ENCODE measurements at places on chromosomes 16 and 17. TPM values are rescaled to one million over a fixed set of nuclear protein-coding genes. Genes with fewer than 3 reads are reported as not detected.
A peak's percentile ranks its signal among the peaks of the same experiment; 100 is the strongest.

The ASB16 gene
- polyA plus RNA-seq = 0.92 TPM

The KRT17 gene
- 16.0 TPM for polyA plus RNA-seq

The OTOP3 gene
- not detected for polyA plus RNA-seq

The RHBDL1 gene
- 10.0 TPM for polyA plus RNA-seq

The CES1 gene
- 1.5 TPM for polyA plus RNA-seq

The AANAT gene
- polyA plus RNA-seq = not detected

The ARHGAP44 gene
- 22.6 TPM for polyA plus RNA-seq

The HOXB7 gene
- polyA plus RNA-seq = 37.1 TPM

The CEP131 gene
- polyA plus RNA-seq = 31.5 TPM

The ADAD2 gene
- 0.54 TPM for polyA plus RNA-seq

The CD300H gene
- not detected for polyA plus RNA-seq

The IGFBP4 gene
- 50.5 TPM for polyA plus RNA-seq

The PTX4 gene
- not detected for polyA plus RNA-seq

The SPATA33 gene
- 37.2 TPM for polyA plus RNA-seq

The TAT gene
- polyA plus RNA-seq = 0.07 TPM

The NXPH3 gene
- polyA plus RNA-seq = 5.1 TPM

The NPIPB8 gene
- polyA plus RNA-seq = not detected

- DNase-seq = no peak
These were observed 13.7 kb downstream of the MYO15B start for GRCh38 chr17:75601057-75601987.

GRCh38 chr16:66099306-66099705 lies 267.2 kb upstream of the CDH5 start:
- DNase-seq = peak; percentile 77

DNA sequence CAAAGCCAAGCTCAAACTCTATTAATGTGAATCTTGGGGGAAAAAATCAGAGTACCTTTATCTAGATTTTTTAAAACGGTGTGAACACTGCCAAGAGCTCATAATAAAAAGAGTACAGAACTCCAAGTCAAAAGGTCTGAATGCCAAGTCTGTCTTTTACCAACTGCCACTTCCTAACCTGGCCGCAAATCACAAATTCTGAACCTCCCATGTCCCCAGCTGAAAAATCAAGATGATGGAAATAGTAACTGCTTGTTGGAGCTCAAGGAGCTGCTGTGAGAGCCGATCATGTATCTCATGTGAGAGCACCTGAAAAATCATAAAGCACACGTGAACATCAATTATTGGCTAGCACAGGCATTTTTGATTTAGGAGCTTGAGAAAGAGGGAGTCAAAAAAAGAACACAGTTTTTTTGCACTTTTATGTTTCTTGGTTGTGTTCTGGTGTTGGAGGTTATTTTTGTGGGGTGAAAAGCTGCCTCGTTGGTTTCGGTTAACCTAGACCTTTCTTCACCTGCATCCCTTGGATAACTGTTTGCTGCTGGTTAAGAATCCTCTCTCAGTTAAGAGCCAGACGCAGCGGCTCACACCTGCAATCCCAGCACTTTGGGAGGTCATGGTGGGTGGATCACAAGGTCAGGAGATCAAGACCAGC lies 50.5 kb downstream of the GAS7 start:
- DNase-seq = no peak

- DNase-seq = no peak
These were observed 41.9 kb downstream of the TMEM11 start for GRCh38 chr17:21171970-21172510.

GRCh38 chr16:178668-179015 lies 1.6 kb upstream of the HBQ1 start:
- DNase-seq = no peak

DNA sequence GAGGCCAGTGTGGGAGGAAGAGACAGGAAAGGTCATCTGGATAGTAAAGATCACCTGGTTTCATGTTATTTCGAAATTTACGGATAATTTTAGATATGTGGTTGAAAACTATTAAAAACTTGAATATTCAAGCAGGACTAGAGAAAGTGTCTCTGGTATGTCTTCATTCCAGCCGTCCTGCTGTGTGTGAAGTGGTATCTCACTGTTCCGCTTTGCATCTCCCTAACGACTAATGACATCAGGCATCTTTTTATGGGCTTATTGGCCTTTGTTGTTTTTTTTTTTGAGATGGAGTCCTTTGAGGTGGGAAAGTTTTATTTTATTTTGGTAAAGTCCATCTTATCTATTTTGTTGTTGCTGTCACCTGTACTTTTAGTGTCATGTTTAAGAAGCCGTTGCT lies 214.4 kb upstream of the CHMP6 start:
- DNase-seq = no peak

DNA sequence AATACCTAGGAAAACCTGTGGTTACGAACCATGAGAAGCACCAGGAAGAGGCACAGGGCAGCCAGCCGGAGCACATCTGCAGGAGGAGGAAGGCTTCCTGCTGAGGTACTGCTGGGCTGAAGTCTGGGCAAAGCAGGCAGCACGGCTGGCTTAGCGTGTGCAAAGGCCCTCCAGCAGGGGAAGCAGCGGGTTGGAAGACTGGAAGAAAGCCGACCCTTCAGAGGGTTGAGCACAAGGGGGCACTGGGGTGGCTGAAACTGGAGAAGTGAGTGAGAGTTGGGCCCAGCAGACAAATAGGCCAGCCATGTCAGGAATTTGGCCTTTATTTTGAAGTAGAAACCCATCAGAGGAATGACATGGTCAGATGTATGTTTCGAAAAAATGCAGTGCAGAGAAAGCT lies 12.1 kb upstream of the HSD3B7 start:
- DNase-seq = no peak

GRCh38 chr16:66036184-66036583 lies 330.3 kb upstream of the CDH5 start:
- DNase-seq = no peak

- DNase-seq = no peak
These were observed 11.9 kb downstream of the GFOD2 start for GRCh38 chr16:67707210-67707609.

GRCh38 chr16:4096509-4096908 lies 19.7 kb downstream of the ADCY9 start:
- DNase-seq = no peak

GRCh38 chr16:87132361-87133014 lies 184.7 kb downstream of the C16orf95 start:
- peak; percentile 74 for DNase-seq

DNA sequence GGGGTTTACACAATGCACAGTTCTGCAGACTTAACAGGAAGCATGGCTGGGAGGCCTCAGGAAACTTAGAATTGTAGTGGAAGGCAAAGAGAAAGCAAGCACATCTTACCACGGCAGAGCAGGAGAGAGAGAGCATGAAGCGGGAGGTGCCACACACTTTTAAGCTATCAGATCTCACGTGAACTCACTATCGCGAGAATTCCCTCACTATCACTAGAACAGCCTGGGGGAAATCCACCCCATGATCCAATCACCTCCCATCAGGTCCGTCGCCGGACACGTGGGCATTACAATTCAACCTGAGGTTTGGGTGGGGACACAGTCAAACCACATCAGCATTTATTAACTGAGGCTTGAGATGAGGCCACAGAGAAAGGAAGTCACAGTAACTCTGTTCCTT lies 326.7 kb downstream of the C16orf95 start:
- no peak for DNase-seq

GRCh38 chr16:80725566-80726162 lies 78.7 kb downstream of the CDYL2 start:
- DNase-seq = no peak

- DNase-seq = no peak
These were observed 8.6 kb downstream of the BRD7 start for GRCh38 chr16:50360033-50360778.

DNA sequence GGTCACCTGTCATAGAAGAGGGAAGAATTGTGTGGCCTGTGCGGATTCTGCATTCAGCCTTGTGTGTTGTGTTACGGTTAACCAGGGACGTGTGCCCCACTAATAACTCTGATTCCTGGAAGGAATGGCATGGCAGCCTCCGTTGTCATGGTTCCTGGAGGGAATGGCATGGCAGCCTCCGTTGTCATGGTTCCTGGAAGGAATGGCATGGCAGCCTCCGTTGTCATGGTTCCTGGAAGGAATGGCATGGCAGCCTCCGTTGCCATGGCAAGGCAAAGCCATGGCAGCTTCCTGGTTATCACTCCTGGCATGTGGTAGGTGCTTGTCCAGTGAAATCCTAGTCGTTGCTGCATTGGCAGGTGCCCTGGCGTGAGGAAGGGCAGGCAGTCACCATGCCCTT lies 8.9 kb downstream of the SPG7 start:
- DNase-seq = peak; percentile 17

DNA sequence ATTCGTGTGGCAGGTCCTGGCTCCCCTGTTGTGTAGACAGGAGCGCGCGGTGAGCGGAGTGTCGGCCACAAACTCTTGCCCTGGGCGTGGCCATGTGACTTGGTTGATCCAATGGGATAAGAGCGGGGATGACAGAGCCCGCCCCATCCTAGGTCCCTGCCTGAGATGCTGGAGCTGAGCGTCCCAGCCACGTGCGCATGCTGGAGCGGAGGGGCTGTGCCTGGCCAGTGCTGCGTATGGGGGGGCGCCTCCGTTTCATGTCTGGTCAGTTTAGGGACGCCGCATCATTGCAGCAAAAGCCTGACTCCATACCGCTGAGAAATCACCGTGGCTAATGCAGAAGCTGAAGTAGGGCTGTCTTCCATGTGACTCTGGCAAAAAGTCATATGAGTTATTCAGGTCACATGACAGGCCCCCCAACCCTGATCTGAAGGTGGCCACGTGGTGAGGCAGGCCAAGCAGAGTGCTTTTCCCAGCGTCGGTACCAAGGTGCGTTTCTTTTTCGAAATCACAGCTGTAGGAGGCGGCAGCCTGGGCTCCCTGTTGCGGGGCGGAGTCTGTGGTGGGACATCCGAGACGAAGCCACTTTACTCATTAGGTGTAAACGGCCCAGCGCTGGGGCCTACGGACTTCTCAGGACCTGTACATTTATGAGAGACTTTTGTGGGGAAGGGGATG lies 22.5 kb downstream of the HSBP1 start:
- no peak for DNase-seq

GRCh38 chr17:71184716-71185115 lies 936.1 kb upstream of the SOX9 start:
- no peak for DNase-seq

DNA sequence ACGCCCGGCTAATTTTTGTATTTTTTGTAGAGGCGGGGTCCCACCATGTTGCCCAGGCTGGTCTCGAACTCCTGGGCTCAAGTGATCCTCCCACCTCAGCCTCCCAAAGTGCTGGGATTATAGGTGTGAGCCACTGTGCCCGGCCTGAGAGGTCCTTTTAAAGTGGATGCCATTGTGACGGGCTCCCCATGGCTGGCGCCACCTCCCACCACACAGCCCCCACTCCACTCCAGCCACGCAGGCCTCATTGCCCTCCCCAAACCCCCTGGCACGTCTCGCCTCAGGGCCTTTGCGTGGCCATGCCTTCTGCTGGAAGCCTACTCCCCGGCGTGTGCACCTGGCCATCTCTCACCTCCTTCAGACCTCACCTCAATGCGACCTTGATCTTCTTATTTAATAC lies 11.9 kb upstream of the KDM6B start:
- DNase-seq = no peak

DNA sequence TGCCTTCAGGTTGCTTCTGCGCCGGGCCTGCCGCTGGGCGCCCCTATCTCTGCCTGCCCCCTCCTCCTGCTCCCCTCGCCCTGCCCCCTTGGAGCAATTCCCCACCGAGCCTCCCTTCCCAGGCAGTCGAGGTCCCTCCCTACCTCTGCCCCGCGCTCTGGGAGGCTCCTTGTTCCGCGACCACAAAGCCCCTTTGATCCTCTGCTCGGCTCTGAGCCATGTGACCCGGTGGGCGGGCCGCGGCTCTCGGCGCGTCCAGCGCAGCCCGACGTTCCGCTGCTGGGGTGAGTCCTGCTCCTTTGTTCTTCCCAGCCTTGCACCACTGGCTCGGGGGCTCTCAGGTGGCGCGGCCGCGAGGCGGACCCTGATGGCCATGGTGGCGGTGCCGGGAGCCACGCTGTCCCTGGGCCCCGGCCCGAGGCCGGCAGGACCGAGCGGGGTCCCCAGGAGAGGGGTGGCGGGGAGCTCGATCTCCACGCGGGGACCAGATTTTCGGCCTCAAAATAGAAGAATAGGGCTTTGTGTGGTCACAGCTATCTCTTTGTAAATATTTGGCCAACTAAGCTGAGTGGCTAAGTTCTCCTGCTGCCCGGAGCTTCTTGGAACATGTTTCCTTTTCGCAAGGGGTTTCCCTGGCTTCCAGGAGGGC lies 310.6 kb downstream of the SEC14L1 start:
- DNase-seq = peak; percentile 86

- DNase-seq = no peak
These were observed 28.7 kb downstream of the KIAA0513 start for GRCh38 chr16:85056211-85056748.

- DNase-seq = peak; percentile 91
These were observed 5.9 kb upstream of the XYLT1 start for GRCh38 chr16:17476414-17477259.

DNA sequence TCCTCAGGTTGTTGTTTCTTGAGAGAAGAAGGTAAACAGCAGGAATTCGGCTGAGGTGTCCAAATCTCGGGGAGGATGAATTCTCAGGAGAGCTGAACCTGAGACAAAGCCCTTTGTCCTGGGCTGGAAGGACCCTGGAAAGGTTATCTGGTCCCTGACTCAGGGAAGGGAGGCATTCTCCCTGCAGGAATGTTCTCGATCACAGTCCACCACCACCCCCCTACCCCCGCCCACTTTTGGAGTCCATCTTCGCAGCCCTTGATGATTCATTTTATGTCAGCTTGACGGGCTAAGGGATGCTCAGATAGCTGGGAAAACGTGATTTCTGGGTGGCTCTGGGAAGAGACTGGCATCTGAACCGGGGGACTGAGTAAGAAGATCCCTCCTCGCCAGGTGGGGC lies 1.4 kb upstream of the CEP295NL start:
- DNase-seq = no peak

DNA sequence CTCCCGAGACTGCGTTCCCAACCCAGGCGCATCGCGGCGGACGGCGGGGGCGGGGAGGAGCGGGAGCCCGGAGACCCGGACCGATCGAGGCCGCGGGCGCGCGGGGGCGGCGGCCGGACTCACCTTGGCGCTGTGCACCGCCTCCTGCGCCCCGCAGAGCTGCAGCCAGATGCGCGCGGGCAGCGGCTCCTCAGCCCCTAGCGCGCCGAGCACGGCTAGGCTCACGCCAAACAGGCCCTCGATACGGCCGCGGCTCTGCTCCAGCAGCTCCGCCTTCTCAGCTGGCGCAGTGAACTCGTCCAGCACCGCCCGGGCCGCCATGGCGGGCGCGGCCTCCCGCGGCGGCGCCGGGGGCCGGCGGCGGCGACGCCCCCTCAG lies 339 bp downstream of the N4BP1 start:
- DNase-seq = peak; percentile 79

DNA sequence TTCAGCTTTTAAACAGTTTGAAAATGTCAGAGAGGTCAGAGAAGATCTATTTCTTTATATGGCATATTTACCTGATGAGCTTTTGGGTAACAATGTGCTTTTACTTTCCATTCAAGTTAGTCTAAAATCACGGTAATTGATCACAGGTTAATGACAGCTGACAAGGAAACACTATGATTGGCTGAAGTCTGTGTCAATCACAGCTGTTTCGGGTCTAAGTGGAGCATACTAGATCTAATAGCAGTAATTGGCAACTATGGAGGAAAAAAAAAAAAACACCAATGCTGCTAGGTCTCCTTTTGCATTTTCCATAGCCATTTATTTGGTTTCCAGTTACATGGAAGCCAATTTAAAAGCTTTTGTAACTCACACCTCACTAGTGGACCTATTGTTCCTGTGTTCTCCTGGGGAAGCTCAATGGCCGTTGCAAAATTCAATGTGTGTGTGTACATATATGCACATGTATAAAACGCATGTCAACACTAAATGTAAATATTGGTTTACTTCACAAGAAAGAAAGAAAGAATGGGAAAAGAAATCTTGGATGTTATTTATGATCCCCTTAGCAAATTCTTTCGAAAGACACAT lies 568.3 kb upstream of the ZFHX3 start:
- DNase-seq = peak; percentile 37

GRCh38 chr16:79703066-79703465 lies 102.5 kb upstream of the MAF start:
- no peak for DNase-seq
